ENCODE measurements at places on chromosomes 1 and 21.

DNA sequence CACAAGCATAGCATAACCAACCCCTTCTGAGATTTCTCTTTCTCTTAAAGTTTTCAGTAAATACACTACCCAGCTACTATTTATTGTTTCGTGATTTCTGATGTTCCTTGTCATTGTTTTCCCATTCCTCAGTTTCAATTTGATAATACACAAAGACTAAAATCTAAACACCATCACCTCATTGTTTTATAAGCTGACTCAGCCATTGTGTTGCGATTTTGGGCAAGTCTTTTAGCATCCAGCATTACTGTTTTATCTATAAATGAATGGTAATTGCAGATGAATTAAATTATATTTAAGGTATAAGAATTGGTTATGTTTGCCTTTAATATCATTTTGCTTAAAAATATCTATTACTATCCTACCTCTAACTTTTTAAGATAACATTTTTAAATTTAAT is 1308.5 kb downstream of the PLA2G4A start:
- DNase-seq, result no peak

- DNase-seq, result no peak
Observed at GRCh38 chr1:116544588-116545358, 26.1 kb downstream of the CD58 start.

- no peak for DNase-seq
Observed at GRCh38 chr1:209364716-209365115, 218.8 kb upstream of the CAMK1G start.

GRCh38 chr21:45015469-45015860 is 58.9 kb upstream of the ADARB1 start:
- no peak for DNase-seq

DNA sequence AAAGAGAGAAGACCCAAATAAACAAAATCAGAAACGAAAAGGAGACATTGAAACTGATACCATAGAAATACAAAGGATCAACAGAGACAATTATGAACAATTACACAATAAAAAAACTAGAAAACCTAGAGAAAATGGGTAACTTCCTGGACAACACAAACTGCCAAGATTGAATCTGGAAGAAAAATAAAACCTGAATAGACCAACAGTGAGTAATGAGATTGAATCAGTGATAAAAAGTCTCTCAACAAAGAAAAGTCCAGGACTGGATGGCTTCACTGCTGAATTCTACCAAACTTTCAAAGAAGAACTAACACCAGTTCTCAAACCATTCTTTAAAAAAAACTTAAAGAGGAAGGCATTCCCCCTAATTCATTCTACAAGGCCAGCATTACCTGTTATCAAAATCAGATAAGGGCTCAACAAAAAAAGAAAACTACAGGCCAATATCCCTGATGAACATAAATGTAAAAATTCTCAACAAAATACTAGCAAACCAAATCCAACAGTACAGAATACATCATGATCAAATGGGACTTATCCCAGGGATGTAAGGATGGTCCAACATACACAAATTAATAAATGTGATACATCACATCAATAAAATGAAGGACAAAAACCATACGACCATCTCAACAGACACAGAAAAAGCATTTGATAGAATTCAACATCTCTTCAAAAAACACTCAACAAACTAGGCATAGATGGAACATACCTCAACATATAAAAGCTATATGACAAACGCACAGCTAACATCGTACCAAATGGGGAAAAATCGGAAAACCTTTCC is 119.9 kb downstream of the ACBD6 start:
- DNase-seq, result no peak

DNA sequence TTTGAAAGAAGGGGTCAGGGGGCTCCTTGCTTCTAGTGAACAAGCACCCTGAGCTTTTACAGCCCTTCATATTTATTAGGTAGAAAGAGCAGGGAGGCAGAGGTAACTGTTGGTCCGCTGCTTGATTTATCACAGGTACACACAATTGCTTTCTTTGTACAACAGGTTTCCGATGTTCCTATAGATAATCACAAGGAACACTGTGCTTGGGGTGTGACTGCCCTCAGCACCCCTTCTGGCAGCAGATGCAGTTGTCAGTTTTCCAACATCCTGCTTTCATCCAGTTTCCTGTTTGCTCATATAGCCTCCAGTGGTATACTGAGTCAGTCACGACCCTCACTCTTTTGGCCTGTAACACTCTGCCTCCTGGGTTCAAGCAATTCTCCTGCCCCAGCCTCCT is 40.6 kb downstream of the SCP2 start:
- no peak for DNase-seq
